ENCODE measurements at places on chromosomes 5 and 9.

DNA sequence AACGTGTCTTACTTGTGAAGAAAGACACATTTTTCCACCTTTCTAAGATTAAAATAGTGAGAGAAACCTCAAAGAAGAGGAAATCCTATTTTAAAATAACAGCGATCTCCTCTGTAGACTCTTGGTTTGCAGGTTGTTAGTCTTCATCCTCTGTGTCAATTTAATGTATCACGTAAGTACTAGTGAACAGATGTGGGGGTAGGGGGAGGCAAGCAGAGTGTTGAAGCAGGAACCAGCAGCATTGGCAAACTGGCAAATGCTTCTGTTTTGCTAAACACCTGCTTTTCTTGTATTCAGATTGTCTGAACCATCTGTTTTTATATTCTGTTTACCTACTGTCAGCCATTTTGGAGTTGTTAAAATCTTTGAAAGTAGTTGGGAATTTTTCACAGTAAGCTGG lies 159.3 kb upstream of the TLX3 start:
- no peak for DNase-seq

DNA sequence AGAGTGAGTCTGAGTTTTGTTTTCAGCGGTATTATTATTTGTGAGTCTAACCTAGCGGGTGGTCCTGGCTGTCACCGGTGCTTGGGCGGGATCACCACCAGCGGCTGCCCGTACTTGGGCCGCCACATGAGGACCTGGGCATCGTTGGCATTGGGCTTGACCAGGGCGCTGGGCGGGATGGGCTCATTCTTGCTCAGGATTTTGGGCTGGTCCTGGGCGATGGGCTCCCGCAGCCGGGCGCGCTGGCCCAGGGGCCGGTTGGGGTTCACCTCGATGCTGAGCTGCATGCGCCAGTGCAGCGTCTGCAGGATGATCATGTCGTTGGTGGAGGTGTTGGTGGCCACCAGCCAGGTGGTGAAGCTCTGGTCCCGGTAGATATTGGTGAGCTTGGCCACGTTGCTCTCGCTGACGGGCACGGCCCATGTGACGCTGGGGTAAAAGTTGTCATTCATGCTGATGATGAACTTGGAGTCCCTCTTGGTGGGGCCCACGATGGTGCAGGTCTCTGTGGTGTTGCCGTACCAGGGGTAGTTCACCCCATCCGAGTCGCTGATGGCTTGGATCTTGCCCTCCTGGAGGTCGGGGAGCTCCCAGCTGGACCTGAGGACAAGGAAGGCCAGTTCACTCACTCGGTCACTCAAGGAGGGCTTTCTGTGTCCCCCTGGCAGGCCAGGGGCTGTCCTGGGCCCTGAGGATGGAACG lies 15.4 kb downstream of the FAM78A start:
- no peak for DNase-seq

DNA sequence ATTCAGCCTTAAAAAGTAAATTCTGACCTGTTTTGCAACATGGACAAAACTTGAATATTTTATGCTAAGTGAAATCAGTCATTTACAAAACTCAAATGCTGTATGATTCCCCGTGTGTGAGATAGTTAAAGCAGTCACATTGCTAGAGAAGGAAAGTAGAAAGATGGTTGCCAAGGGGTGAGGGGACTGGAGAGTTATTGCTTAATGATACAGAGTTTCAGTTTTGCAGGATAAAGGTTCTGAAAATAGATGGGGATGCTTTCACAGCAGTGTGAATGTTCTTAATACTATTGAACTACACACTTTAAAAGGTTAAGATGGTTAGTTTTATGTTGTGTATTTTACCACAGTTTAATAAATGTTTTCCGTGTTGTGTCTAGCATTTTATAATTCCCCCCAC lies 51.2 kb downstream of the SGCD start:
- no peak for DNase-seq

DNA sequence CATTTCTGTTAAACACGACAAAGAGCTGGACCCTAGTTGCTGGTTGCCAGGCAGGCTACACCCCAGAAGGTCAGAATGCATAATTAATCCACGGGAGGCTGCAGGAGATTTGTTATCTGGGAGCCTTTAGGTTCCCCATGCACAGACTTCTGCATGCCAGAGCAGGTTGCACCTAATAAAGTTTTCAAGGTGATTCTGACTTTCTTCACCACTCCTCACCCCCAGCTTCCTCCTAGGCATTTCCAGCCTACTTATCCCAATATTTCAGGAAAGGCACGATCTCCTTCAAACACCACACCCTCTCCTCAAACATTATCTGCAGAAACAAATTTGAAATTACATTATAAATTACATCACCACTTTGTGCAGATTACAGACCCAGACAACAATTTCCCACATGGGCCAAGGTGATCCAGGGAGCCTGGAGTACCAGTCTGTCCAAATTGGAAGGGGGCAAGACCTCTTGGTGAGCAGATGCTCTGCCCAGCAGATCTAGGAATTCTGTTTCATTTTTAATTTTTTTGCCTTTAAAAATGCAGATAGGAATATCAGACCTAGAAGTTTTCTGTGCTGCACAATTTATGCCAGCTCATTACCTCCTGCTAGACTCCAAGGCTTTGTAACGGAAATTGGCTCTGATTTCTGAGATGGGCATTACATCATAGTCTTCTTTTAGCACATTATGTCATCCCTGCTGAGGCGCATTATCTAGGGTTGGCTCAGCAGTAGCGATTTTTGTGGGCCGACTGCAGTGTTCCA lies 363.4 kb upstream of the SLC30A5 start:
- DNase-seq = no peak

DNA sequence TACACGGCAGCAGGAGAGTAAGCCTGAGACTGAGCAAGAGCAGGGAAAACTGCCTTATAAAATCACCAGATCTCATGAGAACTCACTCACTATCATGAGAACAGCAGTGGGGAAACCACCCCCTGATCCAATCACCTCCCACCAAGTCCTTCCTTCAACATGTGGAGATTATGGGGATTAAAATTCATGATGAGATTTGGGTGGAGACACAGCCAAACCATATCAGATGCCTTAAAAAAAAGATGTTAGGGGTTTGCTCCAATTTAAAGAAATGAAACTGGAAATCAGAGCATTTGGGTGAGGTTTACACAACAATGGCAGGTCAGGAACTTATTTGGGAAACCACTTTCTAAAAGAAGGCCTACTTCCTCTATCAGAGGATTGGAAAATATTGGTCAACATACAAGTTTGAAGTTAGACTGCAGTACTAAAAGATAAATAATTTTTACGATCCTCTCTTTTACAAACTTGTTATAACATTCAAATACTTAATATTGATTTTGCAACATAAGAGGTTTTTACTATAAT lies 105.1 kb downstream of the FBN2 start:
- no peak for DNase-seq

DNA sequence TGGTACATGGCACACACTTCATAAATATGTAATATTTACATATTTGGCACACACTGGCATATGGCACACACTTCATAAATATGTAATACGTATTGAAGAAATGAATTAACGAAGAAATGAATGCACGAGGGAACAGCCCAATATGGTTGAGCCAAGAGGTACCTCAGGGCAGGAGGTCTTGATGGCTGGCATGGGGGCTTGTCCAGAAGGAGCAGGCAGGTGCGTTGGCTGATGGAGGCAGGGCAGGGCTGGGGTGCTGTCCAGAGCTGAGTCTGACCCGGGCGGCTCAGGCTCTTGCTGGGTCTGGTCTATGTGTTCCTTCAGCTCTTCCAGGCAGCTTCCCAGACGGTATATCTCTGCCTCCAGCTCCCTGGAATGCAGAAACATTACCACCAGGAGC lies 26.2 kb downstream of the AKNA start:
- DNase-seq = no peak

DNA sequence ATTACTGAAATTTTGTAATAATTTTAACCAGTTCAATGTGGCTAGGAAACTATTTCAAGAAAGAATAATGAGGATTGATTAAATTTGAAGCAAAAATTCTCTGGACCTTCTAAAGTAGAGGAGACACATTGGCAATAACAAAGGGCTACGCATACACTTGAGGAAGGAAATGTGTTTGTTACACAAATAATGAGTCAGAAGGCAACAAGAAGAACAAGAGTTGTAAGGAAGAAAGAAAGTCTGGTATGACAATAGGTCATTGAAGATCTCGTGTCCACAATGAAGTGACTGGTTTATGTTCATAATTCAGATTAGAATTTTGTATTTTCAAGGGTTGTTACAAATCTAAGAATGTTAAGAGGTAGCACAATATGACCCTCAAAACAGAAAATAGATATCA lies 25.8 kb downstream of the ST8SIA4 start:
- DNase-seq = no peak

DNA sequence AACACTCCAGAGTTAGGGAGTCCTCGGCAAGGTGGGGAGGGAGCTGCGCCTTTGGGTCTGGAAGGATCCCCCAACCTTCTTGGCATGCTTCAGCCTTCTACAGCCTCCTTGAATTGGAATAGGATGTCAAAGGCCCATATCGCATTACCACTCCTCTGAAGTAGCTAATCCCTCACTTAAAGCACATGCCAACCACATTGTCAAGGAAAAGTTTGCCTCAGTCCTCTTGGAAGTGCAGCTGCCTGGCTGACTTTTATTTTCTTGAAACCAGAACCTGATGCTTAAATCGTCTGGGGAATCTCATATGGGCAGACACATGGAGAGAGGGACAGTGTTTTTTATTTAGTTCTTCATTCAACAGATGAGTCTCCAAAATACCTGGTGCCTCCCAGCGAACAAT lies 14.5 kb downstream of the CXCL14 start:
- no peak for DNase-seq

DNA sequence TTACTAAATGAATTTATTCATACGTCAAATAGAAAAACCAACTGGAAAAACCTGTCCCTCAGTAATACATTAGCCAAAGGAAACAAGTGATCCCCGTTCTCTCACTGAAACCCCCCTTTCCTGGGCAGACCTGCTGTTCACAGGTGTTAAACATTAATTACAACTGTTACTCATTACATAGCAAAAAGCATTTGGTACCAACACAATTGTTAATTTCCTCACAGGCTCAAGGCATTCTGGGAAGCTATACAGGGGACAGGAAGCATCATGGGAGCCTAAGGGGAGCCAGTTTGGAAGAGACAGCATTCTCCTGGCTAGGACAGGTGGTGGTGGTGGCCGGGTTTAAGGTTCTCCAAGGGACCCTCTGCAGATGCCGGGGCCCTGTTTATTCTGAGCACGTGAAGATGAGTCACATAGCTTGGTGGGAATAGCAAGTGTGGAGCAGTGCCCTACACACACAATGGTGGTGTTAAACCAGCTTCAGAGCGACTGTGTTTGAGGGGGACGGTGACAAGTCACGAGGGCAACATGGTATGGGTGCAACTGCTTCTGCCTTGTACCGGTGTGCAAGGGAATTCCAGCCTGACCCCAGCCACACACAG lies 62.6 kb upstream of the SLC25A51 start:
- DNase-seq = no peak

GRCh38 chr5:36359267-36359666 lies 57.6 kb upstream of the RANBP3L start:
- DNase-seq = no peak

- DNase-seq = no peak
These were observed 200.5 kb downstream of the EFNA5 start for GRCh38 chr5:107470295-107470582.
